ENCODE measurements at places on chromosomes 12 and 14. TPM values are rescaled to one million over a fixed set of nuclear protein-coding genes. Genes with fewer than 3 reads are reported as not detected.

DNA sequence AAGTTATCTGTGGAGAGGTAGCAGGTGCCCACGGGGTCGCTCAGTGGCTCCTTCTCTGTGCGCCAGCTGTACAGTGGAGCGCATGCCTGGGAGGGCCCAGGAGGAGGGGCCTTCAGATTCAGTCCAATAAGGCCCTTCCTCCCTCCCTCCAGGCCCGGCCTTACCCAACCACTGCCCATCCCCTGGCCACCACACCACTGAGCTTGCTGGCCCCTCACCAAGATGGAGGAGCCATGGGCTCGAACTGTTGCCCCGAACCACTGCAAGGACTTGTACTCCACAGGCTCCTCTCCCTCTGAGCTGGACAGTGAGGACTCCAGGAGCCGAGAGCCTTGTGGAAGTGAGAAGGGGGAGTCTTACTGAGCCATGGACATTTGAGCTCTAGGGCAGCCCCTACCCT lies 9.8 kb downstream of the ITGA5 start:
- no peak for DNase-seq
- no peak overlapping the region for H3K4me3 ChIP-seq
- no peak overlapping the region for H3K27ac ChIP-seq
- H3K27me3 ChIP-seq, result no peaks in the 10 kb centered on the region
- no peaks in the 10 kb centered on the region for H3K36me3 ChIP-seq
- no peaks in the 10 kb centered on the region for H3K4me1 ChIP-seq

- DNase-seq, result no peak
- H3K4me3 ChIP-seq, result no peak overlapping the region
Observed at GRCh38 chr12:52256584-52256935, 17.9 kb upstream of the KRT86 start.

DNA sequence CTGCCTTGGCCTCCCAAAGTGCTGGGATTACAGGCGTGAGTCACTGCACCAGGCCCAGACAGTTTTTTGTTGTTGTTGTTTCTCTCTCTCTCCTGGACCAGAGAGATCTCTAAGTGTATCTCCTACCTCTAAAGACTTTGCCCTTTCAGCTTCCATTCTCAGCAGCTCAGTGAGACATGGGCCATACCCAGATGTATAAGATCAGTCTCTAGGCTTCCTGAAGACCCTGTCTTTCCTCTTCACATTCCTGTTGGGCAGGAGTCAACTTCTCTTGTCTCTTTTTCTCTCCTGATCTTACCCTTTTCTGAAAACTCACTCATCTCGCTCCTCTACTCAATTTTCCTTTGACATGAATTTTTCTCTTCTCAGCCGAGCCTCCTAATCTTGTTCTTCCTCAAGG lies 42.0 kb downstream of the KCNK13 start:
- H3K27ac ChIP-seq, result no peak overlapping the region
- no peaks in the 10 kb centered on the region for H3K27me3 ChIP-seq
- DNase-seq, result no peak
- no peak overlapping the region for H3K4me3 ChIP-seq
- no peaks in the 10 kb centered on the region for H3K36me3 ChIP-seq
- no peaks in the 10 kb centered on the region for H3K4me1 ChIP-seq

- peak; percentile 72 for DNase-seq
- no peaks in the 10 kb centered on the region for H3K27me3 ChIP-seq
- H3K4me1 ChIP-seq, result peaks cover 27% of the 10 kb centered on the region
- H3K36me3 ChIP-seq, result no peaks in the 10 kb centered on the region
- H3K27ac ChIP-seq, result peak overlapping the region; percentile 93
Observed at GRCh38 chr12:26938701-26939062, 412 bp downstream of the FGFR1OP2 start.

The CLEC1B gene
- not detected for total RNA-seq

The GYS2 gene
- not detected for total RNA-seq

DNA sequence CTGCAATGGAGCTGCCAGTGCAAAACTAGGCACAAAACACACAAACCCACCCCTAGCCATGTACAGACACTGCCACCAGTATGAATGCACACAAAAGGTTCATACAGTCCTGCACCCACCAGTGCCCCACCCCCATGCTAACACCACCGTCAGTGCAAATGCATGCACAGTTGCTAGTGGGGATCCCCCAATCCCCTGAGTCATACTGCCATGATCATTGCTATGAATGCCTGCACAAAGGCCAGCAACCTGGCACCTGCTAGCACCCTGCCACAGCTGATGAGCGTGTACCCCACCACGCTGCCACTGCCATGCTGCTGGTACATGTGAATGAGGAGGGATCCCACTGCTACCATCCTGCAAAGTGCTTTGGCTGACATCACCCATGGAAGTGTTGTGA lies 23.9 kb downstream of the PZP start:
- no peak overlapping the region for H3K4me3 ChIP-seq
- no peaks in the 10 kb centered on the region for H3K27me3 ChIP-seq
- H3K4me1 ChIP-seq, result no peaks in the 10 kb centered on the region

The ETFBKMT gene
- total RNA-seq, result 3.2 TPM

The COX8C gene
- total RNA-seq, result not detected

DNA sequence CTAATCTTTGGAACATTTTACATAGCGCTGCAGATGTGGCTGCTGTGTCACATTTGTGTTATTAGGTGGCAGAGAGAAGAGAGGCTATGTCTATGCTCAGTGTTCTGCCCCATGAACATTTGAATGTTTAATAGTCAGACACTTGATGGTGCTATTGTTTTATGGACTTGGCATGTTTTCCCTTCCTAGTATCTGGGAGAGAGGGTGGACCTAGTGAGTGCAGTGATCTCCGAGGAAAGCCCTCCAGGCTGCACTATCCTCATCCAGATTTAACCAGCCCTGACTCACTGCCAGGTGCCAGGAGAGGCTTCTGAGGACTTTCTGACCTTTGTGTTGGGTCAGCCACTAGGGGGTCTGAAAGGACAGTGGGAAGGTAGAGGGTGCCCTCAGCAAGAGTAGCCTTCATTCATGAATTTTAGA lies 24.3 kb downstream of the ZFC3H1 start:
- H3K4me1 ChIP-seq, result no peaks in the 10 kb centered on the region
- peak; percentile 37 for DNase-seq
- H3K36me3 ChIP-seq, result peaks cover 51% of the 10 kb centered on the region
- no peak overlapping the region for H3K27ac ChIP-seq

DNA sequence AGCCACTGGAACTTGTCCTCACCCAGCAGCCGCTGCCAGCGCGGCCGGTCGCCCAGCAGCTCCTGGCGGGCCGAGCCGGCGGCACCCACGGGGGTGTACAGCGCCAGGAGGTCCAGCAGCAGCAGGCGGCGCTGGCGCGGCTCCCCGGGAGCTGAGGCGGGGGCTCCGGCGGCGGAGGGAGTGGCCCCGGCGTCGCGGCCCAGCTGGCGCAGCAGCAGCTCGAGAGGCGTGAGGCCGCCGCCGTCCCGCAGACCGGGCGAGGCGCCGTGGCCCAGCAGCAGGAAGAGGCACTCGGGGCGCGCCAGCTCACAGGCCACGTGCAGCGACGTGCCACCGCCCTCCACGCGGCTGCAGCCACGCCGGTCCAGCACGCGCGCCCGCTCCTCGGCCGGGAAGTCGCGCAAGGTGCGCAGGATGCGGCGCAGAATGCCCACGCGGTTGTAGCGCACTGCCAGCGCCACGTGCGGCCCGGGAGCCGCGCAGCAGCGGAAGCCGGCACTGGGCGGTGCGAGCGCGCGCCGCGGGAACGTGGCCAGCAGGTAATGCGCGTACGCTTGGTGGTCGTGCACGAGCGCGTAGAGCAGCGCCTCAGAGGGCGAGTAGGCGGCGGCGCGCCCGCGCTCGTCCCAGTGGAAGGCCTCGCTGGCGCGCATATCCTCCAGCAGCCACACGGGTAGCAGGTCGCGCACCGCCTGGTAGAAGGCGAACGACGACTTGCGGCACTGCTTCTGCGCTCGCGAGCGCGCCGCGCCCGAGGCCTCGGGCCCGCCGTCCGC lies 2.3 kb downstream of the ANKRD9 start:
- H3K27me3 ChIP-seq, result peaks cover 11% of the 10 kb centered on the region
- no peak overlapping the region for H3K4me3 ChIP-seq
- peak; percentile 86 for DNase-seq

GRCh38 chr14:20610002-20610765 lies 19.0 kb upstream of the RNASE12 start:
- H3K27me3 ChIP-seq, result peaks cover 11% of the 10 kb centered on the region
- peaks cover 29% of the 10 kb centered on the region for H3K4me1 ChIP-seq
- no peaks in the 10 kb centered on the region for H3K36me3 ChIP-seq
- H3K4me3 ChIP-seq, result peak overlapping the region; percentile 77
- peak; percentile 86 for DNase-seq
- H3K27ac ChIP-seq, result no peak overlapping the region

GRCh38 chr12:84036912-84037311 lies 875.7 kb downstream of the SLC6A15 start:
- 0 out of 2 replicates have a peak, but pooled peaks cover 4% of the 10 kb centered on the region for H3K36me3 ChIP-seq
- H3K4me3 ChIP-seq, result no peak overlapping the region
- DNase-seq, result no peak
- H3K4me1 ChIP-seq, result no peaks in the 10 kb centered on the region
- no peak overlapping the region for H3K27ac ChIP-seq

The CLEC2D gene
- 7.1 TPM for total RNA-seq

GRCh38 chr12:57622293-57623245 lies 10.4 kb downstream of the B4GALNT1 start:
- H3K4me3 ChIP-seq, result no peak overlapping the region
- H3K4me1 ChIP-seq, result peaks cover 24% of the 10 kb centered on the region
- DNase-seq, result no peak
- no peaks in the 10 kb centered on the region for H3K36me3 ChIP-seq
- peaks cover 100% of the 10 kb centered on the region for H3K27me3 ChIP-seq

The ACTN1 gene
- 280 TPM for total RNA-seq

The SLC2A14 gene
- 31.5 TPM for total RNA-seq

DNA sequence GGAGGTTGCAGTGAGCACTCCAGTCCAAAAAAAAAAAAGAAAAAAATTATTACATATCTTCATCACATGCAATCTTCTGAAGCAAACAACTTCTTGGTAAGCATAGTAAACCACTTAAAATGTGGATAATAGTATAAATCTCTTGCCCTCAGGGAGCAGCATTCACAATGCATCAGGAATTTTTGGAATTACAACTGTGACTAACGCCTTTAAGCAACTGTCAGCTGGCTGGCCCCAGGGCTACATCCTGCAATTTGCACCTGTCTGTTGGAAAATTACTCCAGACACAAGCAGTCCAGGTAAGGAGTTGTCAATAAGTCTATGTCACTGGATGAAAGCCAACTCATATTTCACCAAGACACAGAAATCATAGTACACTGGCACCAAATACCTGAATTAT lies 5.5 kb upstream of the SLC7A7 start:
- H3K4me1 ChIP-seq, result peaks cover 44% of the 10 kb centered on the region
- no peaks in the 10 kb centered on the region for H3K27me3 ChIP-seq
- H3K36me3 ChIP-seq, result no peaks in the 10 kb centered on the region

DNA sequence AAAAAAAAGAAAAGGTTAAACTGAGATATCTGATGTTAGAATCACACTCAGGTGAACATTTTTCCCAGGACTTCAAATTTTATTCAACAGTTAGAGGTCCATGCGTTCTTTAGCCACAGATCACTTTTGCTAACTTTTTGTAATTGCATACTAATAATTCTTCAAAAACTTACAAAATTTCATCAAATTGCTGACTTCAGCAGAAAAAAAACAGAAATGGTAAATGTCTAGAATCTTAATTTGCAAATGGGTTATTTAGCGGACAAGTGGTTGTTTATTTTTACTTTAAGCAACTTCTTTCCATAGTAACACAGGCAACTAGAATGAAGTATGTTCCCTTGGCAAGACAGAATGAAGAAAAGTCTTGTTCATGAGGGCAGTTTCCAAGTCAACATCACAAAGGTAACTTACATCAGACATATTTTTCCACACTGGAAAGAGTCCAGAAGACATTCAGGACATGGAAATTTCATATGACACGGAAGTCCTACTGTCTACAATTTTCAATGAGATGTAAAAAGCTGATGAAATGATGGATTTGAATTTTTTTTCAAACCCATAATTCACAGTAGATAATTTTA lies 62.5 kb upstream of the SOX5 start:
- DNase-seq, result no peak
- H3K4me3 ChIP-seq, result no peak overlapping the region
- H3K4me1 ChIP-seq, result peaks cover 8% of the 10 kb centered on the region
- peaks cover 42% of the 10 kb centered on the region for H3K27me3 ChIP-seq

DNA sequence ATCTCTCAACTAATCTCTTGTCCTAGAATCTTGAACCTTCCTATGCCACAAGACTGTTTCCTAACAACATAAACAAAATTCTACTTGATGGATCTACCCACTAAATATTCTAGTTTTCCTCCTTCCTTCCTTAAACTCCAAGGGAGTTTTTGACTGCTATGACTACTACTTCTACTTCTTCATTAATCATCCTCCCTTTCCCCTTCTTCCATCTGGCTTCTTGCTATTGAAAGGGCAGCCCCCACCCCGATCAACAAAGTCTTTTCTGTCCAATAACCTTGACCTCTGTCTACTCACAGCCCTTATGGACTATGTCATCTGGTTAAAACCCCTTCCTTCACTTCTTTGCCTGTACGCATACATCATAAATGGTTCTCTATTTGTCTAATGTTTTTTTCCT lies 5.6 kb downstream of the LTA4H start:
- H3K27ac ChIP-seq, result no peak overlapping the region
- H3K36me3 ChIP-seq, result peaks cover 19% of the 10 kb centered on the region
- no peak for DNase-seq
- no peak overlapping the region for H3K4me3 ChIP-seq

The NYNRIN gene
- 20.0 TPM for total RNA-seq

GRCh38 chr14:87698481-87698880 lies 294.5 kb downstream of the GALC start:
- H3K4me3 ChIP-seq, result no peak overlapping the region
- H3K4me1 ChIP-seq, result no peaks in the 10 kb centered on the region
- no peak overlapping the region for H3K27ac ChIP-seq
- H3K36me3 ChIP-seq, result no peaks in the 10 kb centered on the region
- no peak for DNase-seq

- H3K36me3 ChIP-seq, result no peaks in the 10 kb centered on the region
- DNase-seq, result no peak
- H3K27ac ChIP-seq, result no peak overlapping the region
- H3K27me3 ChIP-seq, result no peaks in the 10 kb centered on the region
- H3K4me3 ChIP-seq, result no peak overlapping the region
Observed at GRCh38 chr12:9120487-9121184, 4.9 kb upstream of the A2M start.

DNA sequence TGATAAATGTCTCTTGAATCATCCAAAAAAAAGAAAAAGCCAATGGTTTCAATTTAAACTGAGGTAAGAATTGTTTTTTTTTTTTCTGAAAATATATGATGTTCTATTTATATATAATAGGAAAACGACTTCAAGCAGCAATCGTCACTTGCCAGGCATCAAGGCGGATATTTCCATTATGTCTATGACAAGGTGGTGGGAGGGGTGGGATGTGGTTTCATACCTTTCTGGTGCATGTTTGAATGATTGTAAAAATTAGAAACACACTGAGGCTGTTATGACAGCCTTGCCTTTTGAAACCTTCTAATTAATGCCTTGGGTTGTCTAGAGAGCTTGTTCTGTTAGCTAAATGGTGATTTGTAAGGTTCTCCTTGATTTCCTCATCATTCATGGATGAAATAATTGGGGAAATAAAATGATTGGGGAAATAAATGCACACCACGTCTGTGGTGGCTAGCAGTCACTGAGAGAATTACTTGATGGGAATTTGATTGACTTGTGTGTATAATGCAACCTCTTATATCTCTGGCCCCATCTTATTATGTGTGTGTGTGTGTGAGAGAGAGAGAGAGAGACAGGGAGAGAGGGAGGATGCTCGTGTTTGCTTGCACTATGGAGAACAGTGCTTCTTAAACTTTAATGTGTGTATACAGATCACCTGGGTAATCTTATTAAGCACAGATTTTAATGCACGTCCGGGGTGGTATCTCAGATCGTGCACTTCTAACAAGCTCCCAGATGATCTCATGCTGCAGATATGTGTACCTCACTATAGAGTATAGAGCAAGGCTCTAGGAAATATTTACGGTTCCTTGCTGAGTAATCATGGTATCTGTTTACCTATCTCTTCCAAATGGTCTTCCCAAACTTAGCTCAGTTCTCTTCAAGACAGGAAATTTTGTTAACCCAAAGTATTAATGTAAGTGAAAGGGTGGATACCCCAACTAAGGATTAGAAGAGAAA lies 502.6 kb downstream of the DIO2 start:
- H3K4me3 ChIP-seq, result no peak overlapping the region

All from GM23338 (cell line).